HTR-8/SVneo (cell line): ENCODE measurements at places on chromosomes 1 and 21.
A peak's percentile ranks its signal among the peaks of the same experiment; 100 is the strongest.

DNA sequence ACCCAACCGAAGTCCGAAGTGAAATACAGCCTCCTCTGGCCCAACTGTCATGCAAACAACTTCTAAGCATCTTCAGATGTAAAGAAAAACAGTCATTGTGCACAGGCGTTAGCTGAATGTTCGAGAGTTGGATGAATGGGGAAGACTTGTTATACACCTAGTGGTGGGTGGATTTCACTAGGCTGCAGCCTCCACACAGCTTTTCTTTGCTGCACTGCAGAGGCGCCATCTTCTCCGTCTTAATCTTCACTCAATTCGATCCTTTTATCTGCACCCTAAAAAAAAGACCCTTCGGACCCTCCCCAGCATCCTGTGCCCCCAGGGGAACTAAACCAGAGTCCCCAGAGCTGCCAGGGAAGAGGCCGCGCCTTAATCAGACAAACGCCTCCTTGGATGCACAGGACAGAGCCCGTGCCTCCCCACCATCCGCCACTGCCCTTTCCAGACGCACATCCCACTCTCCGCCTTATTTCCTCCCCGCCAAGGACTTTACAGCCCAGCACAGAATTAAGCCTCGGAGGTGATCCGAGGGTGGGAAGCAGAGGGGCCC is 1.4 kb downstream of the APP start:
- peak; percentile 51 for DNase-seq

- DNase-seq = no peak
These were observed 28.3 kb upstream of the RCSD1 start for GRCh38 chr1:167601442-167602383.

DNA sequence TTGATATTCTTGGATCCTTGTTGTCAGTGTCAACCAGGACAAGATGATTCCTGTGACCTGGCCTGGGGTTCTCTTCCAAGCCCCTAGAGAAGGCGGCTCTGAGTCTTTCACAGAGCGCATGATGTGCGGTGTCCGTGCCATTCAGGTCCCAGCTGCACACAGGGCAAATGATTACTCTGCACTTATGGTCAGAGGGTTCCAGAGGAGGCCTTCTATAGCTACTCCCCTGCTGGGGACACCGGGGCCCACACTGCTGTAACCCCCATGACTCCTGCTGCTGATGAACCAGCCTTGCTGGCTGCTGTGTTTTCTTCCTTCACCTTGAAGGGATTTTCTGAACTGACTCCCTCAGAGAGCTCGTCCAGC is 1.5 kb downstream of the PTGFRN start:
- no peak for DNase-seq

GRCh38 chr1:113938192-113938591 is 9.1 kb downstream of the HIPK1 start:
- no peak for DNase-seq

DNA sequence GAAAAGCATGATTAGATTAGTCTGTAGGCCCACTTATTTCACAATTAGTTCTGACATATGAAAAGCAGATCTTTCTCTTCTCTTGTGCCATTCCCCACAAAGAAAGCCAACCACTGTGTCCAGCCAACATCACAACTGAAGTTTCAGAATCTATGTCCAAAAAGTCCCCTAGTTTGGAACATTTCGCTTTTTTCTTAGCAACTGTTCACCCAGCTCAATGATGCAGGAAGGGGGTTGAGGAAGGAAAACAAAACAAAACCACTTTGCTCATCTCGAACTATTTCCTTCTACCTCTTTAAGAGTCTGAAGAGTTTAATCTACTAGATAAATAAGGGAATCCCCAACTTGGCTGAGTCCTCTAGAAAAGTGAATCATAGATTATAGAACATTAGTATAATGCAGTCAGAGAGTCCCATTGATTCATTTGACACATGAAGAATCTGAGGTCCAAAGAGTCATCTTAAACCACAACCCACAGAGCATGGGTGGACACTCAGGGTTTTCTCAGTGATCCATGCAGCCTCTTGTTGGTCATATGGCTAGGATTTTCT is 159.3 kb upstream of the SGIP1 start:
- peak; percentile 34 for DNase-seq

- no peak for DNase-seq
These were observed 433.6 kb downstream of the PTPRU start for GRCh38 chr1:29669912-29670311.

DNA sequence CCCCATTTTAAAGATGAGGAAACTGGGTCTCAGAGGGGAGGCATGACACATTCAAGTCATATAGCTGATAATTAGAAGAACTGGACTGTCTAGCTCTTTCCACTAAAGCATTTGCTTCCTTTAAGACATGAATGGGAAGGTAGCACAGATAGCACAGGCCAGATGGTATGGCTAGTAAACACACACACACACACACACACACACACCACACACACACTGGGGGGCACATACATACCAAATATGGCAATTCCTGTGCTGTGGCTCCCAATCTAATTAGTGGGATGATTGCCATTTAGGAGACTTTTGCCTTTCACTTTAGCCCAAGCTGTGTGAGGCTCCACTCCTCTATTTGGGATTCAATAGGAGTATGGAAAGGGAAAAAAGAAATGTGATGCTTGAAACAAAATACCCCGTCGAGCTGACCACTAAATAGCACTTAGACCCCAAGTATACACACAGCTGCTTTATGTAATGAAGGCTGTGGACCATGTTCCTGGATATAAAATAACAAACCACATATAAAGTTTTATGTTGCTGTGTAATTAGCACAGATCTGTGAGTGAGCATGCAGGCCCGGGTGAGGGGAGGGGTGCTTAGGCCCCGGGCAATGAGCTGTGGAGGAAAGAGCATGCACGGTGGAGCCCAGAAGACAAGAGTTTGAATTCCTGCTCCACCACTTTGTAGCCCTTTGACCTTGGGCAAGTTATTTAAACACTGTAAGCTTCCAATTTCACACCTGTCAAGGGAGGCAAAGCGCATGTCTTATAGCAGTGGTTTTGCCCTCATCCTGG is 6.8 kb upstream of the TRABD2B start:
- no peak for DNase-seq

GRCh38 chr1:179955287-179955680 is 674 bp downstream of the CEP350 start:
- peak; percentile 10 for DNase-seq

GRCh38 chr1:8976896-8977450 is 31.3 kb downstream of the CA6 start:
- DNase-seq = no peak

GRCh38 chr21:46626975-46627501 is 8.4 kb upstream of the PRMT2 start:
- DNase-seq = no peak

DNA sequence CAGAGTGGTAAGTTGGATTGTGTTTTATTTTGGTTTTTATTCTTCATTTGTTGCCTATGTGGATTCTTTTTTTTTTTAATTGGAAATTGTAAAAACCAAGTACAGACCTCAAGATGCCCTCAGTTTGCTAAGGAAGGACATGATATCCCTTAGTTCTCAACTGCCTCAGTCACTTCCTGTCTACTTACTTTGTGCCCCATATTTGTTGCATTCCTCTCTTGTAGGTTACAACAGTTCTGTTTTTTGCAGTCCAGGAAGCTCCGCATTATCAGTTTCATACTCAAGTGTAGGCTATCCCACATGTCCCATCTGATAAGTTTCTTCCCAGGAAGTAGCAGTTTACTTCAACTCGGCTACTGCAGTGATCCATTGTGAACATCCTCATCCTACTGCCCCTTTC is 82.0 kb downstream of the RPAP2 start:
- no peak for DNase-seq

- no peak for DNase-seq
These were observed 16.7 kb downstream of the USP48 start for GRCh38 chr1:21766210-21766609.

- DNase-seq = no peak
These were observed 21.1 kb upstream of the TBX15 start for GRCh38 chr1:119009312-119009655.

DNA sequence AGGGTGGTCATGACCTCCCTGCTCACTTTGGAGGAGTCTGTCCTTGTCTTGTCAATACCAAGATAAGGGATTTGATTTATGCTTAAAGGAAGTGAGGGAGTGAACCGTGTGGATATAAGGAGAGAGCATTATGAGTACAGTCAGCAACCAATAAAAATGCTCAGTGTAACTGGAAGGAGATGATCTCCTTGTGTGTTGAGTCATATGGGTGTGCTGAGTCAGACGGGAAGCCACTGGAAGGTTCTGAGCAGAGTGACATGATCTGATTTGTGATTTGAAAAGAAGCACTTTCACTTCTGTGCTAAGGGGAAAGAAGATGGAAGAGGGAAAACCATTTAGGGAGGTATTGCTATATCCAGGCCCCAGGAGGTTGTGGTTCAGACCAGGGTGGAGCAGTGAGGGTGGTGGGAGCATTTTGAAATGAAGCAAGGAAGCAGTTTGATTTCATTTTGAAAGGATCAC is 2.5 kb upstream of the BCL10 start:
- peak; percentile 79 for DNase-seq

GRCh38 chr21:17501107-17502006 is 11.5 kb upstream of the CXADR start:
- no peak for DNase-seq

- DNase-seq = no peak
These were observed 51.8 kb downstream of the KCNK1 start for GRCh38 chr1:233665575-233666270.

- no peak for DNase-seq
These were observed 10.5 kb upstream of the PGD start for GRCh38 chr1:10388387-10388715.
